GM06990 (cell line): ENCODE measurements at places on chromosomes 12 and 14.
A peak's percentile ranks its signal among the peaks of the same experiment; 100 is the strongest.

- DNase-seq, result no peak
Measured at GRCh38 chr12:2793561-2793960, 1.2 kb upstream of the FKBP4 start.

DNA sequence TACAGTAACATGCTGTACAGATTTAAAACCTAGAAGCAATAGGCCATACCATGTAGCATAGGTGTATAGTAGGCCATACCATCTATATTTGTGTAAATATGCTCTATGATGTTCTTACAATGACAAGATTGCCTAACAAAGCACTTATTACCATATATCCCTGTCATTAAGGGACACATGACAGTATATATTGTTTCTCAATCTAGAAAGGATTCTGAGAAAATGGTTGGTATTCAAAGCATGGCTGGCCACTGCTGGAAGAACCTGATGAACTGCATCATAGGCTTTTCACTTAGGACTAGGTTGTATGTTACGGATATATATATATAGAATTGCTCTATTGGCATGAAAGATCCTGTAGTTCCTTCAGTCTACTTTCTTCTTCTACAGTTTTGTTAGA lies 125.2 kb upstream of the SLC38A2 start:
- no peak for DNase-seq

DNA sequence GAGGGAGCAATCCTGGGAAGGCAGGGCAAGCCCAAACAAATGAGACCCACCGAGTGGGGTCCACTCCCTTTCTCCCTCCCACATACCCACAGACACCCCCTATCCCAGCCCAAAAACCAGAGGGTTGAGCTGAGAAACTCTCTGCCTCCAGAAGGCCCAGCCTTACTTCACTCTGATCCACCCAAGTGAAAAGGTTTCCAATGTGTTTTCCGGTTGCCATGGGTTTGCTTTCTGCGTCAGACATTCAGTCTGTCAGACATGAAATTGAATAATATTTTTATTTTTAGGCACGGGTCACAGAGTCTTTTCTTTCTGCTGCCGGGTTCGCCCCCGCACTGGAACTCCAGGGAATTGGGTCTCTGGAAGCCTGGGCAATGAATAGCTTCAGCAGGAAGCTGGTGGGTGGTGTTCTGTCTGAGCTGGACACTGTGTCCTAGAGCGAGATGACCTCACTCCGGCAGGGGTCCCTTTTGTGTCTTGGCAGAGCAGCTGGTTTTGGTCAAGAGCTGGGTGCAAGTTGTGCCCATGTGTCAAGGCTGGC lies 69.8 kb upstream of the CLMN start:
- no peak for DNase-seq

DNA sequence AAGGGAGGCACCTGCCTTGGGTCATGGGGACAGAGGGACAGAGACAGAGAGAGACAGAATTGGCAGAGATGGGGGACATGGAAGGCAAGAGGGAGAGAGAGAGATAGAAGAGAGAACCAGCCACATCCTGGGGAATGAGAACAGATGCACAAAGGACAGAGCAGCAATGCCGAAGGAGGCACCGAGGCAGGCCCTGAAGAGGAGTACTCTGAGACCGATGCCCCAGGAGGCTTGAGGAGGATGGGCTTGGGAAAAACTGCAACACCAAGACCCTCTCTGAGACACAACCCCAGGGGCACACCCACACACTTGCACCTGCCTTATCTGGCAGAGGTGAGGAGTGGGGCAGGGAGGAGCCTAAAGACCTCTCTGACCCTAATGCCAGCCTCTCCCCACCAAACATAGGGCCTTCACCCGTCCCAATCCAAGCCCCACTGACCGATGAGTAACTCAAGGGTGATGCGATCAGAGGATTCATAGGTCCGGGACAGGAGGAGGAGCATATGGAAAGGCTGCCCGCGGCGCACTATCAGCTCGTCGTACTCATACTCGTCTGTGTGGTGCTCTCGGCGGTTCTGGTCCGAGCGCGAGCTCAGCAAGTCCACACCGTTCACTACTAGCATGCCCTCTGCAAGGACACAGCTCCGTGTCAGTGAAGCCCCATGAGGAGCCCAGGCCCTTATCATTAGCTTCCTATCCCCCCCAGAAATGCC lies 1.6 kb downstream of the TGM1 start:
- DNase-seq, result no peak

GRCh38 chr12:92444763-92445162 lies 258.0 kb upstream of the PLEKHG7 start:
- DNase-seq, result peak; percentile 47
